ENCODE measurements at places on chromosomes 7 and 10.

GRCh38 chr7:127865466-127865865 lies 165.8 kb downstream of the LRRC4 start:
- peak; percentile 65 for DNase-seq

DNA sequence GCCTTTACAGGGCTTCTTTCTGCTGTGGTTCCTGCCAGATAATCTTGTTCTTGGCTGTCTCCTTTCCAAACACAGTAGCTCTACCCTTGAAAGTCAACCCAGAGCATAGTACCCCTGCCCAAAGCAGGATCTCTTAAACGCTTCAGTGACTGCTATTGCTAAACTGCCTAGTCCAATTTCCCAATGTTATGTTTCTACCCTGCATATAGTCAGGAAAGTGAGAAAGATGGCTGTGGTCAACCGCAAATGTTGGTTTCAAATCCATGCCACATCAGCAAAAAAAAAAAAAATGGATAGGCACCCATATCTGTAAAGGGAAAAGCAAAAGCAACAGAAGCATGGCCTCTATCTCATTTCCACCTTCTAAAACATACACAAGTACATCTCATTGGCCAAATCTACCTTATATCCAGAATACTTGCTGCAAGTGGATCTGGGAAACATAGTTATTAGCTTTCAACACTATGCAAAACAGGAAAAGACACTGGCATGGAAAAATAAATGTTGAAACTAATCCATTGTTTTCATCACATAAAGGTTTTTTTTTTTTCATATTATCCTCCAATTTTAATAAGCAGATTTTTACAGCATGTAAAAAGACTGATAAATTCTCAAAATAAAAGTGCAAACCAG lies 59.8 kb downstream of the DNAJC1 start:
- DNase-seq: no peak

- DNase-seq: no peak
These were observed 76.8 kb upstream of the PTER start for GRCh38 chr10:16360001-16360400.

GRCh38 chr7:38185395-38186307 lies 7.6 kb downstream of the STARD3NL start:
- DNase-seq: no peak

DNA sequence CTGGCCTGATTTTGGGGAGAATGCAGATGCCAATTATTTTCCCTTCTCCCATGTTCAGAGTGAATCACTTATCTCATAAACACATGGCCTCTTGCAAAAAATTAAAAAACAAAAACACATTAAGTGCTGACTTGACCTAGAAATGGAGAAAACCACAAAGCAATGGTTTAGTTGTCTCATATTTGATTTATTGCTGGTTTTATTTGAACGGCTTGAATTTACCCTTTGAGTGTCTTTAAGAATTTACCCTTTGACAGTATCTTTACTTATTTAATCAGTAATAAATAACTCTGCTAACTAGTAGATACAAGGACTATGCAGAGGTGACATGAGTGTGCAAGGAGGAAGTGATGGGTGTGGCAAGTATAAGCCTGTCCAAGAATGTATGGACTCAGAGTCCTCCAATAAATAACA lies 68.1 kb upstream of the GSDME start:
- DNase-seq: peak; percentile 42

GRCh38 chr7:44073664-44074348 lies 8.4 kb upstream of the PGAM2 start:
- DNase-seq: no peak

DNA sequence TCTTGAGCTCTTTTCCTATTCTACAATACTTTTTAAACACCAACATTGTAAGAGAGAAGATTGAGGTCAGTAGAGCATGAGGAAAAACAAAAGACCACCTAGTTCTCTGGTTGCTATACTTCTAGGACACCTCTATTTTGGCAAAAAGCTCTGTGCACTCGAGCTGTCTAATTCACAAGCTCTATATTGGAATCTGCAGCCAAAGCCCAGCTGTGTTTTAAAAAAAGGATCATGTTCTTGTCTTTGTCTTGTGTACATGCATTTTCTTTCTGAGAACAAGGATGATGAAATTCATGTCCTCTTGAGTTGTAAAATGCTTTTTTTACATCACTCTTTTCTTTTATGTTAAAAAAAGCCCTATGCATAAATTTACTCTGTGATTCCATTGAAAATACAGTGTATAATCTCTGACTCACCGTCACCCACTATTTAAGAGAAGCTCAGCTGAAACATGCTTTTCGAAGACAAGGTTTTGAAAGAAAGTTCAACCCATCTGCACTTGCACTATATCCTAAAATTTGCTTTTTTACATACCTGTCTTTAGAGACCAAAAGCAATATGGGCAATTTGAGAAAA lies 215.5 kb upstream of the VSTM2A start:
- no peak for DNase-seq

- DNase-seq: no peak
These were observed 140.0 kb downstream of the ITGB8 start for GRCh38 chr7:20470726-20471125.

- no peak for DNase-seq
These were observed 15.6 kb downstream of the MBL2 start for GRCh38 chr10:52756966-52757365.

DNA sequence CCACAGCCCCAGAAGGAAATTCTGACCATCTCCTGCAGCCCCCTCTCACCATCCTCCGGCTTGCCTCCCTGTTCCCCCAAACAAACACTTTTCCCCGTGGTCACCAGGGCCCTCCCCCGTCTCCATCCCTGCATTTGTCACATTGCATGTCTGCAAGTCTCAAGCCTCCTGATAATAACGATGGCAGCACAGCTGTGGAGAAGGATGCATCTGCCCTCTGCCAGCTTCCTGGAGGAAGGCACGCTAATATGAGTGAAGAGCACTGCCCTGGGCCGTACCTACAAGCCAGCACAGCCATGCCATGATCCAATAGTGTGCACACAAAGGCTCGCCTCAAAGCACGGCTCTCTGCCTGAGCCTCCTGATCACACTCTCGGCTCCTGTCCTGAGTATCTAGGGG lies 98.5 kb downstream of the SLIT1 start:
- no peak for DNase-seq

GRCh38 chr7:142787034-142787768 lies 16.4 kb downstream of the PRSS2 start:
- DNase-seq: no peak

DNA sequence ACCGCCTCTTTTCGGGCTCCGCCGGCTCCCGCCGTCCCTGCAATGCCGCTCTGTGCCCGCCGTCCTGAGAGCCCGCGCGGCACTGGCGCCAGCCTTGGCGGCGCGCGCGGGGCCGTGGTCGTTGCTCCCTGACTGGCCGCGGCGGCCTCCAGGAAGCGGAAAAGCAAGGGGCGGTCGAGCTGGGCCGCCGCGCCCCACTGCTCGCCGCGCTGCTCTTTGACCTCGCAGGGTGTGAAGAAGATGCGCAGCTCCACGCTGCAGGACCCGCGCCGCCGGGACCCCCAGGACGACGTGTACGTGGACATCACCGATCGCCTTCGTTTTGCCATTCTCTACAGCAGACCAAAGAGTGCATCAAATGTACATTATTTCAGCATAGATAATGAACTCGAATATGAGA lies at the start of gene CDC14C:
Gene CDC14C (plus strand): TSS at position 115 of the 400 bp plus-strand sequence. CDS start 126 bp downstream, at position 241.
- DNase-seq: no peak

DNA sequence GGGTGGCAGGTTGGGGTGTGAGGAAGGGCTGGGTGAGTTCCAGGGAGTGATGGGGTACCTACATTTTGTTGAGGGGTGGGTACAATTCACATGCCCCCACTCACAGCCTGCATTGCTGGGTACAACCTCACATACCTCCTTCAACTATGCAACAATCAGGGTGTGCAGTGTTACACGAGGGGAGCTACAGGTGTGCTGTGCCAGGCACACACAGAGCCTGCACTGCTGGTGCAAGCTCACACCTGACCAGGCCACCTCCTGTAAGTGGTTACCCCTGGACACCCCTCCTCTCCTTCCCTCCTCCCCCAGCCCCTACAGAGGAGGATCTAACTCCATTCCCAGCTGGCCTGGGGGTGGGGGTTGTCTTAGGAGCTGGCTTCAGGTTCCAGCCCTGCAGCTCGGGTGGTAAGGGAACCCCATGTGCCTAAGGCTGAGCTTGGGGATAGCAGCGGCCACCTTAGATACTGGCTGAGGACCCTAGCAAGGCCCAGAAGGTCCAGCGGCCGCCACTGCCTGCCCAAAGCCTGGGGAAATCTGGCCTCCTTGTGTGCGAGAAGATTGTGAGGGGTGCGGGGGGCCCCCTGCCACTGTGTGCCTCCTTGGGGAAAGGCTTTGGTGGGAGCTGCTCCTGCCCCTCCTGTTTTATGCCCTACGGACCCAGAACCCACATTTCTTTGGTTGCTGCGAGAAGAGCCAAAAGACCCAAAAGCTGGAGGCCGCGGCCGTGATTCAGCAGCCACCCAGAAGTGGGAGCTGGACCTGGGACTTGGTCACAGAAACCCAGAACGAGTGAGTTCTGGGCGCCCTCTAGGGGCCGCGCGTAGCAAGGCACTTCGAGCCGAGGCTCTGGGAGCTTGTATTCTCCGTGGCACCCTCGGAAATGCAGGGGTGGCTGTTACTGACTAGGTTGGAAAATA lies 10.8 kb downstream of the TLX1 start:
- peak; percentile 61 for DNase-seq

DNA sequence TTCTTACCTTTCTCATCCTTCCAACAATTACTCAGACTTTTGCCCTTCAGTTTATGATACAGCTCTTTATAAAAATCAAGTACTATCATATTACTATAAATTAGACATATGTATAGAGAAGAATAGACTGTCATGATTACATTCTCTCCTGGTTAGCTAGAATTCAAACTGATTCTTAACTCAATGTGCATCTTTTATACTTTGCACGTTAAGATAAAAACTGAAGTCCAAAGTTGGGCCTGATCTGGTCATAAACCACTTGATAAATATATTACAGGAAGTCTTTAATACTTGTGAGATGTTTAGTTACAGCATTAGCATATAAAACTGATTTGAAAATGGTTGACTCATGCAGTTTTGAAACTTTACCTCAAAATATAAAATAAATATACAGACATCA lies 2.6 kb downstream of the AGR3 start:
- DNase-seq: no peak

DNA sequence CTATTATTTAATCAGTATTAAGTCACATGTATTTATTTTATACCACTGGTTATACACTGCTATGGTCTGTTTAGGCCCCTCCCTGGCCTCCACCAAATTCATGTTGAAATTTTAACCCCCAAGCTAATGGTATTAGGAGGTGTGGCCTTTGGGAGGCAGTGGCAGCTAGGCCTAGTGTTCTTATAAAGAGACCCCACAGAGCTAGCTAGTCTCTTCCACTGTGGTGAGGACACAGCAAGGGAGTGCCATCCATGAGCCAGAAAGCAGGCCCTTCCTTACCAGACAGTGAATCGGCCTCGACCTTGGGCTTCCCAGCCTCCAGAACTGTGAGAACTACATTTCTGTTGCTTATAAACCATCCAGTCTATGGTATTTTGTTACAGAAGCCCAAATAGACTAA lies 28.7 kb downstream of the RBM48 start:
- DNase-seq: no peak

GRCh38 chr10:124239696-124240095 lies 146.3 kb upstream of the CHST15 start:
- no peak for DNase-seq

GRCh38 chr7:14125998-14126397 lies 136.5 kb upstream of the ETV1 start:
- no peak for DNase-seq

DNA sequence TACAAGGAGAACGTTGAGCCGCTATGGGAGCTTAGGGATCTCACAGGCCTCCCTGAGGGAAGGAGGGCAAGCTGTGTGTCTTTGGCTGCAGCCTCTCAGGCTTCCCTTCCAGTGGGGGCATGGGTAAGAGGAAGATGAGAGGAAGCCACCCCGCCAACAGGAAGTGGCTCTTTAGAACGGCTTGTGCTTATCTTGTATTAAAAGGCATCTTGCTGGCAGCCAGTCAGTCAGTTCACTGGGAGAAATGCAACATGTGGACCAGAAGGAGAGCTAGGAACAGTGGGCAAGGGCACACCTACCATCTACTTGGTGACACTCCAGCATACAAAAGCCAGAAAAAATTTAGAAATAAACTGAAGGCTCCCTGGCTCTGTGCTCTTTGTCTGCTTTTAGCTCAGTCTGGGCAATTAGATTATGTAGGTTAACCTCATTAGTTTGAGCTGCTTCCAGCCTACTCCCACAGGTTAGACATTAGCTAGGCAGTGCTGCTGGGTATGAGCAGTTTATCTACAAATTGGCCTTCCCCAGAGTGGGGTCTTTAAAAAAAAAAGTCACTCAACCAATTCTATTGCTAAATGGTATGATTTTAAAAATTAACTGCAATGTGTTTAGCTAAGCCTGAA lies 595.9 kb downstream of the KCNMA1 start:
- no peak for DNase-seq

- peak; percentile 29 for DNase-seq
These were observed 22.7 kb downstream of the AP5Z1 start for GRCh38 chr7:4797858-4798705.

- DNase-seq: no peak
These were observed 116.2 kb upstream of the GPR22 start for GRCh38 chr7:107353701-107354100.

DNA sequence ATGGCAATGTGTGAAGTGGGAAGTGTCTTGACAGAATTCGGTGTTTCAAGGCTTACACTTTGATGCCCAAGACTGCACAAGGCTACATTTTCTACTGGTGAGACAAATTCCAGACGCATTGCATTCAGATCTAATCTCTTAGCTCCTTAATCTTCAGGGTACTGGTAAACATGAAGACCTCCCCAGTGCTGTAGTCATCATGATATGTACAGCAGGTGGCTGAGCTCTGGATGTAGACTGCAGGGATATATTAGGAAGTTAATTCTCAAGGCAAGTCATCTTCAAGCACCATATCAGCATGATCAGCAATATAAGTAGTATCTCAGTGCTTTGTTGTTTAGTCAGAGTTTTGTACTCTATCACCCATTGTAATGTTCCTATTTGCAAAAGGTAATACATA lies 61.8 kb downstream of the IKZF1 start:
- no peak for DNase-seq

- DNase-seq: no peak
These were observed 140.7 kb upstream of the HABP2 start for GRCh38 chr10:113412161-113412560.

- no peak for DNase-seq
These were observed 124.9 kb upstream of the HDAC9 start for GRCh38 chr7:18370633-18371032.

DNA sequence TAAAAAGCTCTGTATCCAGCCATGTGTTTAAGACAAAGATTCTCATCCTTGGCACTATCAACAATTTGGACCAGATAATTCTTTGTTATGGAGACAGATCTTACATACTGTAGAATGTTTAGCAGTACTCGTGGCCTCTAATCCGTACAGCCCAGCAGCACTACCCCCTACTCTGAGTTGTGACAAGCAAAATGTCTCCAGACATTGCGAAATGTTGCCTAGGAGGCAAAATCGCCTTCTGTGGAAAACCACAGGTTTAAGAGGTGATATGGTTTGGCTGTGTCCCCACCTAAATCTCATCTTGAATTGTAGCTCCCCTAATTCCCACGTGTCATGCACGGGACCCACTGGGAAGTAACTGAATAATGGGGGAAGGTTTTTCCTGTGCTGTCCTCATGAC lies 186.7 kb downstream of the CHCHD3 start:
- DNase-seq: no peak

- DNase-seq: no peak
These were observed 179.9 kb downstream of the SFMBT2 start for GRCh38 chr10:7230951-7231350.

- no peak for DNase-seq
These were observed 8.8 kb downstream of the ZNHIT1 start for GRCh38 chr7:101226721-101227120.

- DNase-seq: no peak
These were observed 75.3 kb downstream of the GAD2 start for GRCh38 chr10:26291721-26292480.

GRCh38 chr7:146554556-146554955 lies 438.0 kb downstream of the CNTNAP2 start:
- DNase-seq: no peak
